ENCODE measurements at places on chromosomes 12 and 14.

- DNase-seq: no peak
These were observed 451.9 kb upstream of the NOVA1 start for GRCh38 chr14:27049701-27050100.

GRCh38 chr14:58705066-58705465 lies 67.3 kb downstream of the DACT1 start:
- no peak for DNase-seq

GRCh38 chr12:9699898-9700605 lies 30.5 kb downstream of the CLEC2D start:
- peak; percentile 60 for DNase-seq

GRCh38 chr12:117571321-117571720 lies 209.9 kb upstream of the NOS1 start:
- no peak for DNase-seq

DNA sequence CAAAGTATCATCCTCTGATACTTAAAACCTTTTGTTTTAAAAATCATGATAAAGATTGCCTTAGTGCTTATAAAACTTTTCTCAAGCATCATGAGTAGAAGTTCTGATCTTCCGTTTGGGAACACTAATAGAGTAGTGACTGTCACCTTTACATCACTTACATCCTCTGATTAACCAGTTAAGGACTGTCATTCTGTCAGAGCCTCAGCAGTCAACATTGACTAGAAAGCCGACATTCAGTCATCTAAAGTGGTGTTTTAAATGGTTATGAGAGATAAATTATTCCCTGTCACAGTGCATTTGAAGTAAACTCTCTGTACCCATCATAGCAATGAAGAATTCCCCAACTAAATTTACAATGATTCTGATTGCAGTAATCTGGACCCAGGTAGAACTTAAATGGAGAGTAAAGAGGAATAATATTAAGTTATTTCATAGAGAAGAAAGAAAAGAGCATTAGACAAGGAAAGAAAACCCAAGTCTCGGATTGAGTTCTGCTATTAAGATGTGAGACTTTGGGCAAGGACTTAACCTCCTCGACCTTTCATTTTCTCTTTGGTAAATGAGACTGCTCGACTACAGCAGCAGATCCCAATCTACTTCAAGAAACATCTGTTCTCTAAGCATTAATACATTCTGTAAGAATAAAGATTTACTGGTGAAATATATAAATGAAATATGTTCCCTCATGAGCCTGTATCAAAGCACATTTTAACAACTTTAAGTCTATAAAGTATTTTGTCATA lies 563.9 kb upstream of the LMO3 start:
- DNase-seq: no peak

- DNase-seq: no peak
These were observed 50.0 kb downstream of the SPRING1 start for GRCh38 chr12:116687888-116688287.

DNA sequence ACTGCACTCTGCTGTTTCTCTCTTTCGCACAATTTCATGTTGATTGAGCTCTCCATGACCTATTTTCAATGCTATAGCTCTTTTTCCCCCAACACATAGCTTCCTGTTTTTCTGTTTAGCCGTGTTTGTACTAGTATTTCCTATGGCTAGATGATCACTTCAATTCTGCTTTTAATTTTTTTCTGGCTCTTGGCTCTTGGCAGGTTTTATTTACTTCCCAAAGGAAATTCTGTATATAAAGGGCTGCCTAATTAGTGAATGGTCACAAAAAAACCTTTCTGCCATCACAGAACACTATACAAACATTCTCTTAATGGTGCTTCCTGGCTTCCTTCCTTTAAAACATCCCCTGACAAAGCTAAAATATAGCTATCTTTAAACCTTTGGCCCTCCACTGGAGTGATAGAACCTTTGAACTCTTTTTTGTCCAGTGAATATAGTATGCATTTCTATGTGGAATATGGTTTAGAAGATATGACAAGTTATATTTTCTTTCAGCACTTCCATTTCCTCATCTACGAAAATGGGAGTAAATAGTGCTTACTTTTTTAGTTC lies 88.2 kb downstream of the RASSF9 start:
- no peak for DNase-seq
